ENCODE measurements at places on chromosomes 7 and 10. TPM values are rescaled to one million over a fixed set of nuclear protein-coding genes. Genes with fewer than 3 reads are reported as not detected.

Gene LOXL4
- total RNA-seq: 4.5 TPM

Gene SUN3
- total RNA-seq: not detected

Gene GTPBP10
- 21.3 TPM for total RNA-seq

Gene ANKRD26
- total RNA-seq: 7.5 TPM

Gene ACBD7
- total RNA-seq: not detected

Gene NRG3
- total RNA-seq: 2.6 TPM

Gene TSPAN33
- total RNA-seq: 9.5 TPM

GRCh38 chr7:100895956-100896731 is 456 bp upstream of the ACHE start:
- peaks cover 25% of the 10 kb centered on the region for H3K4me1 ChIP-seq
- H3K36me3 ChIP-seq: no peaks in the 10 kb centered on the region
- H3K27me3 ChIP-seq: peaks cover 63% of the 10 kb centered on the region
- peak overlapping the region; percentile 58 for H3K4me3 ChIP-seq

DNA sequence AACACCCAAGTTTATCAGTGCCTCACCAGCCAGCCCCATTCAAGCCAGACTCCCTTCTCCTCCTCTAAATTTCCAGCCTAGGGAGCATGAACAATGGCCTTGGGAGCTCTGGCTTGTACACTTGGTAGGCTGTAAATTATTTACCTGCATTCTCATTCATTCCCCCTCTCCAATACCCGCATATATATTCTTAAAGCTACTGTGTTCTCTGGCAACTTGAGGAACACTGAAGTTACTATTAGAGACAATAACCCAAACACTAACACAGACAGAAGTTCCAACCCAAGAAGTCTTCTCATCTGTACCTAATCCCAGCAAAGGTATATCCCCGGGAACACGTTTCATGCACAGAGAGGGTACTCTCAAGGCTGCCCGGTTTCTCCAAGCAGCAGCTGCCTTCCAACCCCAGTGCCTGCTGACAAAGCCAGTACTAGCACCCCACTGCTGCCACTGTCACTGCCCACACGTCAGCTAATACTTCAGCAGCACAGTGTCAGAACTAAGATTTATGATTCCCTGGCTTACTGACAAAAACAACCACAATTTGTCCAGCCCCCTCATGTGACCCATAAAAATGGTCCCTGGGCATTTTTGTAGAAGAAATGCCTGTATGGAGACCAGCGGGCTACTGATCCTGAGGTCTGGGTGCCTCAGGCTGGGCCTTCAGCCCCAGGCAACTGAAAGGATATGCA is 3.1 kb downstream of the WDR91 start:
- DNase-seq: no peak
- H3K4me3 ChIP-seq: no peak overlapping the region
- peaks cover 28% of the 10 kb centered on the region for H3K36me3 ChIP-seq
- H3K27me3 ChIP-seq: no peaks in the 10 kb centered on the region

DNA sequence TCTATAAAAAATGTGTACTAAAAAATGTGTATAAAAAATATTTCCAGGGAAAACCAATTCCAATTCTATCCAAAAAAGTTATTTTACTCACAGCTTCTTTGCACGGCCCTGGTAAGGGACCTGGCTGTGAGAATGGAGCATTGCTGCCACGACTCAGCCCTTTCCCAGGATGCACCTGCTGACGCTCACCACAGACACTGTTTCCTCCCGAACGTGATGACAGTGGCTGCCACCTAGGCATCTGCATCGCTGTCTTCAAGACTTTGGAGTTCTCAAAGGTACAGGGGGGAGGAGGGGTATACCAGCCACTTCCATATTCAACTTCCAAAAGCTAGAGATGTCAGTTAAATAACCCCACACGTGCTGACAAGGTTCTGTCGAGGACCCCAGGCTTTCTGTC is 23.9 kb upstream of the PTPRN2 start:
- H3K27me3 ChIP-seq: no peaks in the 10 kb centered on the region
- H3K4me3 ChIP-seq: no peak overlapping the region
- H3K36me3 ChIP-seq: no peaks in the 10 kb centered on the region

- peak; percentile 81 for DNase-seq
- no peak overlapping the region for H3K4me3 ChIP-seq
- H3K27me3 ChIP-seq: no peaks in the 10 kb centered on the region
Observed at GRCh38 chr10:93554760-93555432, 11.6 kb upstream of the FFAR4 start.

- H3K27ac ChIP-seq: no peak overlapping the region
- no peak for DNase-seq
- no peaks in the 10 kb centered on the region for H3K27me3 ChIP-seq
- no peak overlapping the region for H3K4me3 ChIP-seq
- no peaks in the 10 kb centered on the region for H3K4me1 ChIP-seq
Observed at GRCh38 chr7:137886281-137886680, 39.5 kb upstream of the DGKI start.

DNA sequence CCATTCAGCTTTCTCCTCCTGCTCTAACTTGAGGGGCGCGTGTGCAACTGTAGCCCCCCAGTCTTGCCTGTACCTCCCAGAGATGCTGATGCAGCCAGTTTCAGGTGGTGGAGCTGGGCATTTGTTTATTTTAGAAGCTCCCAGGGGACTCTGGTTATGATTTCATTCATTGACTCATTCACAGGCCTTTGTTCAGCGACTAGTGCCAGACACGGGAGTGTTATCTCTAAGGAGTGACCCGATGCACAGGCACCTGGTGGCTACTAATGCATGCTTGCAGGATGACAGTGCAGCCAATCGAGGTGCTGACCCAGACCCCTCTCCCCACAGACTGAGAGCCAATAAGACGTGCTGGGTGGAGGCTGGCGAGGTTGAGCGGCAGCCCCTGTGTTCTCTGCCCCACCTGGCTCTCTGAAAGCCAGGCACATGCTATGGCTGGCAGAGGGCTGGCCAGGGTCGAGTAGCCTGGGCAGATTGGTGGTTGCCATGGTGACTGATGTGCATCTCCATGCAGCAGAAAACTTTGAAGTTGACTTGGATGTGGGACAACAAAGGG is 19.7 kb upstream of the SLC18A2 start:
- H3K27me3 ChIP-seq: peaks cover 28% of the 10 kb centered on the region
- H3K36me3 ChIP-seq: no peaks in the 10 kb centered on the region
- DNase-seq: no peak
- peaks cover 12% of the 10 kb centered on the region for H3K4me1 ChIP-seq

GRCh38 chr7:299169-299568 is 9.2 kb downstream of the FOXL3 start:
- no peaks in the 10 kb centered on the region for H3K36me3 ChIP-seq
- H3K27me3 ChIP-seq: peaks cover 18% of the 10 kb centered on the region
- H3K4me3 ChIP-seq: no peak overlapping the region
- peaks cover 6% of the 10 kb centered on the region for H3K4me1 ChIP-seq
- H3K27ac ChIP-seq: no peak overlapping the region

DNA sequence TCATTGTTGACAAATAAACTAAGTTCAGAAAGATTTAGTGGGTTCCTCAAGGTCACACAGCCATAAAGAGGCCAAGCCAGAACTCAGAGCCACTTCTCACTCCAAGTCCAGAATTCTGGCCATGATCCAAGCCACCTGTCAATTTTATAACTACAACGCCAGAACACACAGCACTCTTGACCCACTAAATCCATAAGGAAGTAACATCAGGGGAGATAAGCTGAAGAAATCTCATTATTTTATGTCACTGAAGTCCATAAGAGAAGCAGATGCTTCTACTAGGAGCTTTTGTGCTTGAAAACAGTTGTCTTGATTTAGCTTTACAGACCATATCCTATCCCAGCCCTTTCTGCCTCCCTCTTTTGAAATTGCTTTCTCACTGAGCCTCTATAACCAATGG is 15.9 kb downstream of the ADAM12 start:
- H3K4me3 ChIP-seq: no peak overlapping the region
- no peaks in the 10 kb centered on the region for H3K36me3 ChIP-seq
- no peak overlapping the region for H3K27ac ChIP-seq
- no peaks in the 10 kb centered on the region for H3K27me3 ChIP-seq
- DNase-seq: no peak

DNA sequence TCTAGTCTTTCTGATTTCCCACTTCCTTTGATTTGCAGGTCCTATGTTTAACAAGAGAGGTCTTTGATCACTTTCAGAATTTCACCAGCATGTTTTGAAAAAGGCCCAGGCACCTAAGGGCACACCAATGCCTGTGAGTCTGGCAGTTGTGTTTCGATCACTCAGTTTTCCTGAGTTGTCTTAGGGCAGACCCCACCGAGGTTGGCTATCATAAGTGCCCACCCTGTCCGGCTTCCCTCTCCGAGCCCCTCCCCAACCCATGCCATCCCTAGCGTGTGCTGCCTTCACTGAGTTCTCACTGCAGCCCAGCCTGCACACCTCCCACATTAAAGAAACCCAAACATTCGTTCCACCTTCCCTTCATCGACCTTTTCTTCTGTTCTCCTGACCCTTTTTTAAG is 257.9 kb downstream of the GRID1 start:
- no peaks in the 10 kb centered on the region for H3K4me1 ChIP-seq
- no peak overlapping the region for H3K4me3 ChIP-seq
- H3K27me3 ChIP-seq: no peaks in the 10 kb centered on the region
- no peak for DNase-seq
- H3K36me3 ChIP-seq: no peaks in the 10 kb centered on the region
- H3K27ac ChIP-seq: no peak overlapping the region

GRCh38 chr10:132957131-132957530 is 14.8 kb upstream of the CFAP46 start:
- H3K27ac ChIP-seq: no peak overlapping the region
- no peaks in the 10 kb centered on the region for H3K36me3 ChIP-seq
- DNase-seq: no peak
- peaks cover 14% of the 10 kb centered on the region for H3K27me3 ChIP-seq
- H3K4me1 ChIP-seq: peaks cover 4% of the 10 kb centered on the region
- no peak overlapping the region for H3K4me3 ChIP-seq

DNA sequence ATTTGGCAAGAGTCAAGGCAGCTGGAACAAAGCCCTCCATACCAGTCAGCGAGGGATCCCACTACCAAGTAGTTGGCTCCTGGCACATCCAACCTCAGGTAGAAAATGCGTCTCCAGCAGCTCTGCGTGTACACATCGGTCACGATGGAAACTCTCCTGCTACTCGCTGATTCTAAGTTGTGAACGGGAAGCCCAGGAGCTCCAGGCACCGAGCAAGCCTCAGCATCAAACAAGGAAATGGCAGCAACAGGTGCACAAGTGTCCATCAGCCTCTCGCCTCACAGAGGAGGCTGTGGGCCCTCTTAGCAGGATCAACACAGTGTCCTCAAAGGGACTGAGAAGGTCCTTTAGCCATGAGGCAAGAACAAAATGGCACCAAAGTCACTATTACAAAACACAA is 127.0 kb downstream of the TCERG1L start:
- peaks cover 7% of the 10 kb centered on the region for H3K27me3 ChIP-seq
- no peak overlapping the region for H3K4me3 ChIP-seq
- H3K4me1 ChIP-seq: no peaks in the 10 kb centered on the region
- H3K36me3 ChIP-seq: no peaks in the 10 kb centered on the region
- no peak for DNase-seq
- H3K27ac ChIP-seq: no peak overlapping the region

- H3K4me1 ChIP-seq: peaks cover 10% of the 10 kb centered on the region
- H3K27ac ChIP-seq: peak within 1 kb of the TSS; percentile 64
- H3K36me3 ChIP-seq: no peaks in the 10 kb centered on the region
- peak; percentile 86 for DNase-seq
- peak within 1 kb of the TSS; percentile 61 for H3K4me3 ChIP-seq
Observed at GRCh38 chr7:116671681-116672595, at the start of gene MET. MET (plus strand) TSS chr7:116672196; CDS start chr7:116699085, 26,889 bp downstream.

- peaks cover 22% of the 10 kb centered on the region for H3K4me1 ChIP-seq
- H3K36me3 ChIP-seq: peaks cover 38% of the 10 kb centered on the region
- no peaks in the 10 kb centered on the region for H3K27me3 ChIP-seq
- peak overlapping the region; percentile 80 for H3K27ac ChIP-seq
Observed at GRCh38 chr7:151226560-151226874, 488 bp downstream of the ABCF2 start.

DNA sequence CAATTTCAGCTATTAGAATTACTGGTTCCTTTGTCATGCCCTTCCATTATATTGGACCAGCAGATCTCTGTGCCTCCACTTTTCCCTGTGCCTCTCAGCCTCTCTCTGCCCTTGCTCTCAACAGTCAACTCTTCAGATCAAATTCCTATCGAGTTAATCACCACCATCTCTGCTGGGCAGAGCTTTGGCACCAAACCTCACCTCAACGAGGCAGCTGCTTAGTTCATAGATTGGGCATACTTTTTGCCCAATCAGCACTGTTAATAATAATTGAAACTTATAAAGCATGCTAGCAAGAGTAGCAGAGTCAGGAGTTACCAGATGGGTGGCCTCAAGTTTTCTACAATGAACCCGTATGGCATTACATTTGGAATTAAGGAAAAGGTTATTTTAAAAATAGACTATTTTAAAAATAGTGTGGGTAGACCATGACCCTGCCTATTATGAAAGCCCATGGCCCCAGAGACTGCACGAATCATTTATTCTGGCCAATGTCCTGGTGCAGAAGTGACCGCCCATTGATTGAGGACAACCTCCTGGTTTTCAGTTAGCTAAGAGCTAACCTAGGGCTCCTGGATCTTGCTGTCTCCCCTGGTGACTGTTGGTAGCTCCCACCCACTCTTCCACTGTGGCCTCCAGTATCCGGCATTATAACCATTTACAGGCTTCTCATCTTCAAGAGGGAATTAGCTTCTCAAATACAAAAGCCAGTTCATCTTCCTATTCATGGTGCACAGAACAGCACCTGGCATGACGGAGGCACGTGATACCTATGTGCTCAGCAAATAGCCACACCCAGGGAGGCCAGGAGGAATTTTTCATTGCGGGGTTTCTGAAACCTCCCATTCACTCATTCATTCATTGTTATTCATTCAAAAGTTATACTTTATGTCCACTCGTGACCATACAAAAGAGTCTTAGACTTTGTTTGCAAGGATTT is 265.4 kb downstream of the INHBA start:
- H3K27me3 ChIP-seq: no peaks in the 10 kb centered on the region
- DNase-seq: no peak
- no peak overlapping the region for H3K27ac ChIP-seq
- no peaks in the 10 kb centered on the region for H3K36me3 ChIP-seq
- no peaks in the 10 kb centered on the region for H3K4me1 ChIP-seq
- H3K4me3 ChIP-seq: no peak overlapping the region

GRCh38 chr7:70952311-70952710 is 179.6 kb upstream of the GALNT17 start:
- H3K27me3 ChIP-seq: no peaks in the 10 kb centered on the region
- H3K4me1 ChIP-seq: no peaks in the 10 kb centered on the region
- no peak overlapping the region for H3K4me3 ChIP-seq
- H3K36me3 ChIP-seq: no peaks in the 10 kb centered on the region
- DNase-seq: no peak
- no peak overlapping the region for H3K27ac ChIP-seq

Data from lower lobe of right lung (tissue), 2 donors.